ENCODE measurements at places on chromosomes 6 and 20.

GRCh38 chr6:16031278-16031981 lies 97.5 kb upstream of the MYLIP start:
- DNase-seq = no peak

- DNase-seq = no peak
These were observed 341.6 kb downstream of the PRKN start for GRCh38 chr6:162385980-162386379.

DNA sequence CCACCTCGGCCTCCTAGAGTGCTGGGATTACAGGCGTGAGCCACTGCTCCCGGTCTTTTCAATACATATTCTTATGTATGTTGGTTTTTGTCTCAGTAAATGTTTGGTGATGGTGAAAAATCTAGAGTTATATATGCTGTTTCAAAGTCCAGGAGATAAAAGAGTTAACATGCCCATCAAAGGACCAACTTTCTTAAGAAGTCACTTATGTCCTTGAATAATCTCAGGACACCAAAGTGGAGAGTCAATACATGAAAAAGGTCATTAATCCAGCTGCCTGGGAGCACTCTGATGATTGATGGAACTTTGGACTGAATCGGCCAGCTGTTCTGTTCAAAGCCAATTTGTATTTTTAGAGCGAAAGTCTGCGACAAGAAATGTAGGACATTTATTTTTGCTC lies 59.8 kb upstream of the HDAC2 start:
- no peak for DNase-seq

DNA sequence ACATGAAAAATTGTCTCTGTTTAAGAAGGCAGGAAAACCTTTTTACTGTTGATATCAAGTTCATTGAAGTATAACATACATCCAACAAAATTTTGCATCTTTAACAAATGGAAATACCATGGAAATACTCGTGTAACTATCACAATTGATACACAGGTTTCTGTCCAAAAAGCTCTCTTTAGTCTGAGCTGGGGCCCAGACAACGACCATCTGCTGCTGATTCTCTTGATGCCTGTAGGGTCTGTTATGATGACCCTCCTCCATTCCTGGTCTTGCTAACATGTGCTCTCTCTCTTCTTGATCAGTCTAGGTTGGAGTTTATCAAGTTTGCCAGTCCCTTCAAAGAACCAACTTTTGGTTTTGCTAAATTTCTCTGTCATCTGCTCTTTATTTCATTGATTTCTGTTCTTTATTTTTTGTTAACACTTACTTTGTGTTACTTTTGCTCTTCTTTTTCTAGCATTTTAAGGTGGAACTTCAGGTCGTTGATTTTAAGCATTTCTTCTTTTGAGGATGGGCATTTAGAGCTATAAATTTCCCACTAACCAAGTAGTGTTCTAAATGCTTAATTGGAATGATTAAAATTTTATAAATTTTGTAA lies 116.8 kb downstream of the PSMB1 start:
- DNase-seq = no peak

DNA sequence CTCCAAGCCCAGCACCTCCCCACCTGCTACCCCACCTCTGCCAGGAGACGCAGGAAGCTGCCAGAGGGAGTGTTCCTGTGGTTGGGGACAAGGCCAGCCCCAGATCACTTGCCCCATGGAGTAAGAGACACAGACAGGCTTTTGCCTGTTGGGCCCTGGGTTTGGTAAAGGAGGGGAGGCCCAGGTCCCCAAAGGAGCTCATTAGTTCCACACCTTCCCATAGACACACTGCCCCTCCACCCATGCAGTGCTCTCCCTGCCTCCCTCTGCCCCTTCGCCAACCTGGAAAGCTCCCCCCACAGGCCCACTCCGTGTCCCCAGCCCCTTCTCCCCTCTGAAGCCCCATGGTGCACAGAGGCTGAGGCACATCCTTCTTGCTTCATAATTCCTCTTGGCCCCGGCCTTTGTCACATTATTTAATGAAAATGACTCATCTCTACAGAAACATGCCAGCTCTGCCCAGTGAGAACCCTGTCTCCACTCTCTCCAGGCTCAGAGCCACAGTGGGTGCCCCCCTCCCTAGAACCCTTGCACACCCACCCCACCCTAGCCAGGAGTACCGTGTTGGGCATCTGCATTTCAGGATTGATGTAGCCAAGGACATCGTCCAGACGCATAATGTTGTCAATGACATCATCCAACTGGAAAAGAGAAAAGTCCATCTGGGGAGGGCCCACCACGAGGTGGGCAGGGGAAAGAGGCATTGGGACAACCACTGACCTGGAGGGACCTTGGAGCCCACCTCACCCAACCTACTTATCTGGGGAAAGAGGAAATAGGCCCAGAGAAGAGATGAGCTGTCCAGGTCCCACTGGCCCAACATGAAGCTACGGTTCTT lies 46.0 kb downstream of the TFEB start:
- no peak for DNase-seq

GRCh38 chr6:86355271-86355670 lies 582.1 kb upstream of the HTR1E start:
- DNase-seq = no peak

DNA sequence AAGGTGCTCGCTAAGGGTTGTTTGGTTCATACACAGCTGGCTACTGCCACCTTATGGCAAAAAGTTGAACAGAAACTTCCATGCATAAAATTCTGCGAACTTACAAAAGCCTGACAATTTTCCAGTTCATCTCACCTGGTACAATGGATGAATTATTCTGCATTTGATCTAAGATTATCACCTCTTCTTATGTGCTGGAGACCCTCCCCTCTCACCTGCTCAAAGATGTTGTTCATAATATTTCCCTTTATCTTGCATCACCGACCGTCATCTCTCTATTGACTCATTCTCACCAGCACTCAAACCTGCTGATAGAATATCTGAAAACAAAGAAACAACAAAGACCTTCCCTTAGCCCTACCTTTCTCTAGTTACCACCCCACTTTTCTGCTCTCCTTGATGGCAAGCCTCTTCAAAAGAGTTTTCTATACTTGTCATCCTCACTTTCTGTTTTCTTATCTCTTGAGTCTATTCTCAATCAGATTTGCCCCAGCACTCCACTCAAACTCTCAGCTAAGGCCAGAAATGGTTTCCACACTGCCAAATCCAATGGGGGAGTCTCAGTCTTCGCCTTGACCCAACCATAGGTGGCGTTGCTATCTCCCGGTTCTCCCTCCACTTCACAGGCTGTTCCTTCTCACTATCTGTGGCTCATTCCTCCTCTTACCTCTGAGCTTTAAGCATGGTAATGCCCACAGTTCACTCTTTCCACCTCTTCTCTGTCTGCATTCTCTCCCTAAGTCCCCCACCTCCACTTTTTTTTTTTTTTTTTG lies 25.8 kb downstream of the SNRNP48 start:
- no peak for DNase-seq

DNA sequence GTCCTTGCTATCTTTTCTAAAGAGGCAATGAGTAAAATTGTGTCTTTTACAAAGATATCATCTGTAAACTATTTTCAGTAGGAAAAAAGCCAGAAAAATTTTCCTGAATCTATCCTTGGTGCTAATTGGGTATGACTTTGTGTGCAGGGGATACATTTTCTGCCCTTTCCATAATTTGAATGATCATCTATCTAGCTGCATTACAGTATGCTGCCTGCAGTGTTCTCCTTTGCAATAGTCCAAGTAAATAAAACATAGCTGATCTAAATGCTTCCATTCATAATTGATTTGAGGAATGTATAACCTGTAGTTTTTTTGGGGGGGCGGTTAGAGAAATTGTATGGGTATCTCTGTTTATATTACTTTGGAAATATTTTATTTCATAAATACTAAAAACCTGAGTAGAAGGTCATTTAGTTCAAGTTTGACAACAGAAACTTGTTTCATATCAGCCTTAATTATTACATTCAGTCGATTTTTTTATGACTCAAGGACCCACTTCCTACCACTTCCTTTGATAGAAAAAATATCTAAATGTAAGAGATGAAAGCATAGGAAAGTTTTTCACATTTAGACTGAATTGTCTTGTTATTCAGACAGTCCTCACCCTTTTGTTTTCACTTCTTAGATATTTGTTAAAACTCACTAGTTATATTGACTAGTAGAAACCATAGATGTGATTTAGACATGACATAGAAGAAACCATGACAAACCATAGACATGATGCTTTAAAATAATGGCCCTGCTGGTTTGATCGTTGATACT lies 75.3 kb downstream of the AIG1 start:
- DNase-seq = no peak

GRCh38 chr6:41278699-41279405 lies 7.6 kb downstream of the TREM1 start:
- DNase-seq = peak; percentile 18

DNA sequence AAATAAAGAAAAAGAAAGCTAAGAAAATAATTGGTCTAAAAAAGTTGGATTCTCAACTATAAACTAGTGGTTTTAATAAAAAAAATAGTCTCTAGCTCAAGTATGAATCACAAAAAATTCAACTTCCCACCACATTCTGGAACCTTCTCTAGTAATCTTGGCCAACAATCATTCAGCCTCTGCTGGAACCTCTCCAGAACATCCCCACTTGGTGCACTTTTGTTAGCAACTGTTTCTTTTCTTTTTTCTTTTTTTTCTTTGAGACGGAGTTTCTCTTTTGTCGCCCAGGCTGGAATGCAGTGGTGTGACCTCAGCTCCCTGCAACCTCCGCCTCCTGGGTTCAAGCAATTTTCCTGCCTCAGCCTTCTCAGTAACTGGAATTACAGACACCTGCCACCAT lies 35.7 kb downstream of the TXLNB start:
- DNase-seq = no peak

- no peak for DNase-seq
These were observed 944 bp upstream of the C6orf136 start for GRCh38 chr6:30645989-30646388.

DNA sequence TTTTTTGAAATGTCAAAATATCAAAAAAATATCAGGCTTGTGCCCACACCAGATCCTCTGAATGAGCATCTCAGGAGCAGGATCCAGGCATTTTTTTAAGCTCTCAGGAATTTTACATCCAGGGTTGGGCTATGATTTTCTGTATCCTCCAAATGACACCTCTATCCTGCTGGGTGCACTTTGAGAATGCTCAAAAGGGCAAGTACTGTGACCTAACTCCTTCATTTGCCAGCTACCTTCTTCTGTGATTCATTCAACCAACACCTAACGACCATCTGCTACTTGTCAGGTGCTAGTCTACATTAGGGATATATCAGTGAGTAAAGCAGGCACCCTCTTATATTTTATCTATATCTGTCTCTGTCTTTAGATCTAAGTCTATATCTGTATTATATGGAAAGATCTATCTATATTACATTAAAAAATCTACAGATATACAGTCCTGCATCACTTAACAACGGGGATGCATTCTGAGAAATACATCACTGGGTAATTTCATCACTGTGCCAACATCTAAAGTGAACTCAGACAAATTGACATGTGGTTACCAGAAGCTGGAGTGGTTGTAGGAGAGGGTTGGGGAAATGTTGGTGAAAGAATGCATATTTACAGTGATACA lies 131.6 kb downstream of the KIF16B start:
- DNase-seq = no peak

GRCh38 chr6:40912158-40912946 lies 126.7 kb downstream of the UNC5CL start:
- DNase-seq = no peak

GRCh38 chr20:13173201-13173600 lies 47.9 kb upstream of the ISM1 start:
- no peak for DNase-seq

DNA sequence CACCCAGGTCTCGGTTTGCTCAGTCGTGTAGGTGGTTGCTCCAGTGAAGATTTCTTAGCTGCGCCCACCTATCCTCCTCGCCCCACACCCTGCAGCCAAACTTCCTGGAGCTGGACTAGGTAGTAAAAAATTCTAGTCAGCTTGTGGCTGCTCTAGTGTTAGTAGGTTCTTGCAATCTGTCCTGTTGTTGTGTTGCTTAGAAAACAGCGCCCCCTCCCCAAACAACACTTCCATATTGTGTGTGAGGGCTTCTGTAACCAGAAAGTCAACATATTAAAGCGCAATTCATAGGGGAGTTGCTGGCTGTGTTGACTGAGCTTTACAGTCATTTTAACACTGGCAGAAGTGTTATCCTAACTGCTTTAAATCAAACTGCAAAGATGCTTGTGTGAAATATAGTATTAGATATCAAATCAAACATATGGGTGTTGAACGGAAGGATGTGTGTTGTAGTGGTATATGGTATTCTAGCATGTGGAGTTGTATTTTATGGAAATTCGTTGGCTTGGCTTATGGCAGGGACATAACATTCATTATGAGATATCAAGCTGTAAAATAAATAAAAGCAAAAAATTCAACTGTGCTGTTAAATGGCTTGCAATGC lies 122.5 kb downstream of the ARID1B start:
- no peak for DNase-seq

GRCh38 chr6:12950976-12951375 lies 234.4 kb downstream of the PHACTR1 start:
- no peak for DNase-seq

DNA sequence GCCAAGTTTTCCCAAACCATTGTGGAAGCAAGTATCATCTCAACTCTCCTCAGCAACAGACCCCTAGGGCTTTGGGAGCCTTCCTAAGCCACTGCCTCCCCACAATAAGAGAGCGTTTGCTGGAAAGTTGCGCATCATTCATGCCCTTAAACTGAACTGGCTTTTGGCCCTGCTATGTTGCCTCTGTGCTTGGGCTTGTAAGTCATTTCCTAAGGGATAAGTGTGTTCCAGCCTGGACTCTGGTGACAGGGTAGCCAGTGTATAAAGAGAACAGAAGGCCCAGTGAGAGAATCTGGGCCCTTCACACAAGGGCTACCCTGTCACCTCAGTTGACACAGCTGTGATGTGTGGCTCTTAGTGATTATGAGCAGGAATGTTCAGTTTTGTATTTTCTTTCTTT lies 77.8 kb downstream of the COL9A1 start:
- DNase-seq = no peak

DNA sequence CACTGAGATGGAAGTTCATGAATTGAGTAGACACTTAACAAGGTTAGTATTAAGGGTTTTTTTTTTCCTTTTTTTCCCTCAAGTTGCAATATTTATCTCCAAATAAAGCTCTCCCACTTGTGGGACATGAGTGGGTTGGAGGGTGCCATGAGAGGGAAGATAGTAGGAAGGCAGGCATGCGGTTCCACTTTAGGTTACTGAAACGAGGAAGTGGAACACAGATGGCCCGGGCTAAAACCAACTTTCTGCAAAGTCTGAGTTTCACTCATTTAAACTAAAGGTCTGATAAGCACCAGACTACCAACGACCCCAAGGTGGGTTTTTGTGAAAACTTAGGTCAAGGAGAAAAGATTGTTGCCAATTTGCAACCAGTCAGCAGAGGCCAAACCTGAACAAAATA lies 42.2 kb downstream of the TBC1D7 start:
- no peak for DNase-seq

- no peak for DNase-seq
These were observed 140.8 kb downstream of the SLC16A10 start for GRCh38 chr6:111228094-111228493.

- DNase-seq = no peak
These were observed 151.7 kb upstream of the DST start for GRCh38 chr6:56794421-56794820.

DNA sequence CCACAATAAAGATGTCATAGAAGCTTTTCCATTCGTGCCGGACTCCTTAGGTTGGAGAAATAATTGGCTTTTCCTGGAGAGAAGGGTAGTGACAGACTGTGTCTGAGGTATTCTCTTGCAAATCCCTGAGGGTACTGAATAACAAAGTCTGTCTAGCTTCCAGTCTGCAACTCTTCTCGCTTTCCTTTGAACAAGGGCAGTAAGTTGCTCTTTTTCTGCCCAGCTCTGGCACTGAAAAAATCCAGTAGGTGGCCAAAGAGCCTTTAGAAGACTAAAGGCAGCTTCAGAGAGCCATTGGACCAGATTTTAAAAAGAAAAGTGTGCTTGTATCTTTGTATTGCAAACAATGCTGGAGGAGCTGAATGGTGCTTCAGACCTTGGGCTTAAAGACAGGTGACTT lies 20.7 kb upstream of the RREB1 start:
- DNase-seq = no peak

GRCh38 chr6:152240436-152240835 lies 396.7 kb downstream of the SYNE1 start:
- DNase-seq = no peak
